ENCODE measurements at places on chromosomes 13 and 19.

DNA sequence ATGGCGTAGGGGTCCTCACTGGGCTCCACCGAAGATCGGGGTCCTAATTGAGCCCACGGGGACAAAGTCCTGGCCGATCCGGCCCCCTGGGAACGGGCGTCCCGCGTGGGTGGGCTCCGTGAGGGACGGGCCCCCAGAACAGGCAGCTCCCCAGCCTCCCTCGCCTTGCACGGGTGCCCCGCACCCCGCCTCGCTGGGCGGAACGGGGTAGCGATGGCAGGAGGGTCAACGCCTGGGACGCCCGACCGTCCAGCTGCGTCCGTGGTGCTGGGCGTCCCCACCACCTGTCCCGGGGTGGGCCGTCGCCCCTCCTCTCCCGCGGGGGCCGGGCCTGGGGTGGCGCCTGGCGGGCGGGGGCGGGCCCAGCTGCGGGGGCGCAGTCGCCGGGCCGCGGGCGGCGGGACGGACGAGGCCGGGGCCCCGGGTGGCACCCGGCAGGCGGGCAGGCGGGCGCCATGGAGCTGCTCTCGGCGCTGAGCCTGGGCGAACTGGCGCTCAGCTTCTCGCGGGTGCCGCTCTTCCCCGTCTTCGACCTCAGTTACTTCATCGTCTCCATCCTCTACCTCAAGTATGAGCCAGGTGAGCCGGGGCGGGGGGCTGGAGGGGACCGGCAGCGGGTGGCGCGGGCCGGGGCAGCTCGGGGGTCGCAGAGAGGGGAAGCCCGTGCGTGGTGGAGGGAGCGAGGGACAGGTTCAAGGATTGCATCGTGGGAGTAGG lies at the start of gene TMEM38A:
TSS of gene TMEM38A (plus strand) at position 377 of the 717 bp plus-strand sequence. CDS start at position 456, 79 bp downstream.
- DNase-seq, result peak; percentile 65

GRCh38 chr13:63706751-63707150 lies 2291.1 kb upstream of the PCDH20 start:
- no peak for DNase-seq

GRCh38 chr13:25581351-25581750 lies 209.6 kb downstream of the ATP8A2 start:
- no peak for DNase-seq

- no peak for DNase-seq
These were observed 286.7 kb upstream of the SLITRK6 start for GRCh38 chr13:86085890-86086289.

DNA sequence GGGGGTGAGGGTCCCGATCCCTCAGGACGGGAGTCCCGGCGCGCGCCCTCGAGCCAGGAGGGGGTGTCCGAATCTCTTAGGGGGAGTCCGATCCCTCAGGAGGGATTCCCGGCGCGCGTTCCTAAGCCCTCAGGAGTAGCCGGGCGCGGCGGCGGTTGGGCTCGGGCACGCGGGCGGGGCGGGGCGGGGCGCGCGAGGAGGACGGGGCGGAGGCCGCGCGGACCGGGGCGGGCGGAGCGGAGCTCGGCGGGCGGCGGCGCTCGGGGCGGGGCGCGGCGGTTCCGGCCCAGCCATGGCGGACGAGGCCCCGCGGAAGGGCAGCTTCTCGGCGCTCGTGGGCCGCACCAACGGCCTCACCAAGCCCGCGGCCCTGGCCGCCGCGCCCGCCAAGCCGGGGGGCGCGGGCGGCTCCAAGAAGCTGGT lies at the start of gene CUL4A:
TSS of gene CUL4A (plus strand) at position 278 of the 423 bp plus-strand sequence. CDS start at position 293, 15 bp downstream.
- DNase-seq, result peak; percentile 87

Measured in GM10248 (cell line).